ENCODE measurements at places on chromosomes 12 and 14. TPM values are rescaled to one million over a fixed set of nuclear protein-coding genes. Genes with fewer than 3 reads are reported as not detected.

- no peak for DNase-seq
These were observed 1046.6 kb upstream of the USP15 start for GRCh38 chr12:61213646-61214045.

DNA sequence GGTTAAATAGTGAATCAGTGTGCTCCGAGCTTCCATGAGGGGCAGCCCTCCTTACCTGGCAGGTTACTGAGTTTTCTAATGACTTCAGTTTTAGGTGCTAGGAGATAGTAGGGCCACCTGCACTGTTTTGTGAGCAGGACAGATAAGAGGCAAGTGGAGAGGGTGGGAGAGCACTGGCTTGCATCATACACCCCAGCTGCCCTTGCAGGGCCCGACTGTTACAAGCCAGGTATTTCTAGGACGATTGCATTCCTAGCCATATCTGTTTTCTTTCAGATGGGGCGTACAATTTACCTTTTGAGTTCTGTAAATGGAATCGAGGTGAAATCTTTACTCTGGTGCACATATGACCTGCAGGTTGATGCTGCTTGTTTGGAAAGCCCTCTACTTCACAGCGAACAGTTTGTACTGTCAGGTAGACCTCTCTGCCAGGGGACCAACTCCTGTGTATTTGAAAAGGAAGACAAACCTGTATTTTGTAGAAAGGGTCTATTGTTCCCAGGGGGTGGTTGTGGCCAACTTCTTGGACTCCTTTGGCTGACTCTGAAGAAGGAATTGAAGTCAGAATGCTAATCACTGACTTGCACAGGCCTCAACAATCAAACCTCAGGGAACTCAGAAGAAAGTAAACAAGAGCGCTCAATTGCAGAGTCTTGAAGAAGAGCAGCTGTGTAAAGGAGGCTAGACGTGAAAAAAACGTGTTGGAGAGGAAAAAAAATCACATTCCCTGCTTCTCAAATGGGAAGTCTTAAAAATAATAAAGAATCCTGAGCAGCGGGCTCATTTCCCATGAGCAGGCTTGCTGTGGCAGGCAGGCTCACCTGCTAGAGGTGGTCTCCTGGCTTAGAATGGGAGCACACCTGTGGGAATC is 57.3 kb downstream of the ETV6 start:
- DNase-seq, result no peak

DNA sequence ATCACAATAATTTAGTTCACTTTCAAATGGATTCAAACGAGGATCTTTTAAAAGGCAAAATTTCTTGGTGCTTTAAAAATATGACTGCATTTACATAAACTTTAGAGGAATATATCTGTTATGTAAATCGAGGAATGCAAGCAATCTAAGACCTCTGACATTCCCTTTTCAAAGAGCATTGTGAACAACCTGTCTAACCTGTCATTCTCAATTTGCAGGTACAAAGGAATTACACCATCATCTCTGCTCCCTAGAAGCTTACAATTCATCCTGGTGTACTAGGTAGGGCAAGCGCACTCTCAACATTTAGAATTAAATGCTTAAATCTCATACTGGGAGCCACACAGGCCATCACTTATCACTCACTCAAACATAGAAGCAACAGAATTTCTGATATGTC is 35.6 kb downstream of the BMP4 start:
- no peak for DNase-seq

GRCh38 chr14:98022541-98023520 is 1225.6 kb downstream of the VRK1 start:
- DNase-seq, result no peak

- no peak for DNase-seq
These were observed at the start of gene ABHD4 for GRCh38 chr14:22598099-22598895. TSS of gene ABHD4 (plus strand) at chr14:22598300. CDS start at chr14:22598307, 7 bp downstream.

Gene BBS10
- total RNA-seq, result 7.8 TPM

Gene HOXC6
- 52.2 TPM for total RNA-seq
